Sigmoid colon (tissue), 7 donors: ENCODE measurements at places on chromosomes 12 and 14.

- no peak for DNase-seq
Measured at GRCh38 chr12:32083489-32083888, 23.2 kb upstream of the BICD1 start.

- no peak for DNase-seq
Measured at GRCh38 chr12:52558781-52559445, 6.0 kb upstream of the KRT71 start.

- DNase-seq, result no peak
Measured at GRCh38 chr12:69388371-69388770, 28.8 kb downstream of the YEATS4 start.

DNA sequence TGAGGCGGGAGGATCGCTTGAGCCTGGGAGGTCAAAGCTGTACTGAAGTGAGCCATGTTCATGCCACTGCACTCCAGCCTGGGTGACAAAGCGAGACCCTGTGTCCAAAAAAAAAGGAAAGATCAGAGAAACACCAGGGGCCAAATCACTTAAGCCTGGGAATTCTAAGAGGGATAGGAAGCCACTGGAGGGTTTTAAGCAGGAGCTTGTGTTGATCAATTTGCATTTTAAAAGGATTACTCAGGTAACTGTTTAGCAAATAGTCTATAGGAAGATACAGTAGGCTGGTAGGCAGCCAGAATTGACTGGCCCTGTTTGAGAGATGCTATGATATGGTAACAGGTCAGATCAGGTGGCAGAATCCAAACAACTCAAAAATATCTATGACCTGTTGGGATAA, 162.7 kb downstream of the SPTSSA start:
- DNase-seq, result no peak

GRCh38 chr14:68981539-68981976, 2.5 kb upstream of the ACTN1 start:
- DNase-seq, result no peak

- peak; percentile 19 for DNase-seq
Measured at GRCh38 chr12:31015215-31015614, 58.4 kb upstream of the DDX11 start.

DNA sequence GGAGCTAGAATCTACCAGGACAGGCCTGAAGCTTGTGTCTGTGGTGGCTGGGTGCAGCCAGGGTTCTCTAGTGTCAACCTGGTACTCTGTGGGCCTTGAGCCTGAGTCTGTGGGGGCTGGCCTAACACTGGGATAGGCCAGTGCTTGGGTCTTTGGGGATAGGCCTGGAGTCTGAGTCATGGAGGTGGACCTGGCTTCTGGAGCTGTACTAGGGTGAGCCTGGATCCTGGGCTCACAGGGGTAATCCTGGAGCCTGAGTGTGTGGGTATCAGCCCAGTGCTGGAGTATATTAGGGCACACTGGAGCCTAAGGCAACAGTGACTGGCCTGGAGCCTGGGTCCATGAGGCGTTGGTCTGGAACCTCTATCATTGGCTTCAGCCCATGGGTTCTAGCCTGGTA, 182.5 kb upstream of the NPAS3 start:
- no peak for DNase-seq

DNA sequence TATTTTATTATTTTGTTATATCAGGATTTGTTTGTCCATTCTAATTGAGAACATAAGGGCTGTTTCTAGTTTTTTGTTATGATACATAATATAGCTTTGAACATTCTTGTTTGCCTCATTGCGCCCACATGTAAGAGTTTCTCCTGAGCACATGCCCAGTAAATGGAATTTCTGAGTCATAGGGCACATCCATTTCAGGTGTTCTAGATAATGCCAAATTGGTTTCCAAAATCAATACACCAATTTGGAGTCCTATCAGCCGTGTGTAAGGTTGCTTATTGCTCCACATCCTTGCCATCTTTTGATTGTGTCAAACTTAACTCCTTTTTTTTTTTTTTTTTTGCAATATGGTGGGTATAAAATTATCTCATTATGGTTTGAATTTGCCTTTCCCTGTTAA, 97.9 kb upstream of the RESF1 start:
- no peak for DNase-seq
